T47D (cell line): ENCODE measurements at places on chromosomes 11 and 22.

DNA sequence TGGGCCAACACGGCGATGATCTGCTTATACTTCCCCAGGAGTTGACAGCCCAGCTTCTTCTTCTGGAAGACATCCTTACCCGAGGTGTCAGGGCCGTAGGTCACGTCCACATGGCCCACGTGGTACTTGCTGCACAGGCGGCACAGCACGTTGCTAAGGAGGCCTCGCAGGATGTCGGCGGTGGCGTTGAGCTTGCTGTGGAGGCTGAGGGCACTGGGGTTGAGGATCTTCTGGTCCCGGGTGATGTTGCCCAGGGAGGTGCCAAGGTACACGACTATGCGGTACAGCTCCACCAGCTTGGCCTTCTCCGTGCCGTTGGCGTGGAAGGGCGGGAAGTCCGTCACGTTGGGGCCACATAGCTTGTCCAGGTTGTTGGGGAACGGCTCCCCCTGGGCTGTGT, 2.9 kb downstream of the LIF start:
- DNase-seq = no peak

DNA sequence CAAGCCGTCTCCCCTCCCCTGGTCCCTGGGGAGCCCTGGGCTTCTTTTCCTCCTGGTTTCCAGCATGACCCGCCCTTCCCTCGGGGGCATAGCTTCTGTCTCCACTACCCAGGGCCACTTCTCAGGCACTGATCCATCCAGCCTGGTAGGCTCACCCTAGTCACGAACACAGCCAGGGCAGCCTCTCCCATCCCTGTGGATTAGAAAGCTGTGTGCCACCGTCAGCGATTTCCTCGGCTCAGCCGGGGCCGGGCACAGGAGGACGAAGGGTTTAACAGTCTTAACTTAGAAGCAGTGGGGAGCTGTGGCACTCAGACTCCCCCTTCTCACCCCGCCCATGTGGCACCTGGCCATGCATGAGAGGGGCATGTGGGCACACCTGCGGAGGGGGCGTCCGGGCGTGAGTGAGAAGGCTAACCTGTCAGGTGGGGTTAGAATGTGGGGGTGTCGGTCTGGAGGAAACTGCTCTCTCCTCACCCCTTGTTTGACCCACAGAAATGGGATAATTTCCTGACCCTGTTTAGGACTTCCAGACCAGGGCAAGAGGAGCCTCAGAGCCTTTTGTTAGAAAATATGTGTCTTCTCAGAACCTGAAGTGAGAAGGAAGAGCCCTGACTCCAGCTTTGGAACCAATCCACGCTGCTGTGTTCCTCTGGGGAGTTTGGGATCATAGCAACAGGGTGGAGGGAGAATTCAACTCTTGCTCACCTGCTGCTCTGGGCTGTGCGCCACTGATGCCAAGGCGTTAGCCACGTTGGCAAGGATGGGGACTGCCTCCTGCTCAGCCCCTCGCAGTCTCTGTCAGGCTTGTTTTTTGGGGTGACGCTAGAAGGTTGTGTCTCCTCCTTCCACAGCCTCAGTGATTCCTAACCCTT, 14.6 kb downstream of the GLB1L2 start:
- no peak for DNase-seq

- DNase-seq = no peak
Measured at GRCh38 chr11:13145461-13145860, 132.1 kb upstream of the BMAL1 start.

GRCh38 chr11:76159303-76159937, 46.9 kb downstream of the WNT11 start:
- DNase-seq = no peak

DNA sequence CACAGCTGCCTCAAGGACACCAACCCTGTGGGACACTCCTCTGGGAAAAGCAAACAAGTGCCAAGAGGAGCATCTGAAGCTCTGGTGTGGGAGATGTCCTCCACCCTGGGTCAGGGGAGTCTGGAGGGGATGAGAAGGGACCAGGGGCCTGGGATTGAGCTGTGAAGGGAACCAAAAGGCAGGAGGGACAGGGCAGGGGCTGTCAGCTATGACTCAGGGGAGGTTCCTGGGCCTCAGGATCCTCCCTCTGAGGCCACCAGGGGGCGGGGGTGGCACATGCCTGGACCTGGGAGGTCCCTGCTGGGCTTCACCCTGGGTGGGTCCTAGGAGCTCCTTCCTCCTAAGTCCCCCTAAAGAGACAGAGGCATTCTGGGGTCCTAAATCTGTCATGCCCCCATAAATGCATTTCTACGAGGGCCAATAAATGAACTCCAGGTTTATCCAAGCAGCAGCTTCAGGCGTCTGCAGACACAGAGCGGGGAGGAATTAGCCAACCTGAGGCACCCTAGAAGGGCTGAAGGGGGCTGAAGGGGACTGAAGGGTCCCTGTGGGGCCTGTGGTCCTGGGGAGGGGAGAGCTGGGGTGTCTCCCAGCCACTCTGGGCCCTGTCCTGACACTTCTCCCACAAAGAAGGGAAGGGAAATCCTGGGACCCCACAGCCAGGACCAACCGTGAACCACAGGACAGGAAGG, 31.9 kb upstream of the IGLL5 start:
- no peak for DNase-seq

- no peak for DNase-seq
Measured at GRCh38 chr11:32072872-32073643, 17.8 kb upstream of the RCN1 start.

DNA sequence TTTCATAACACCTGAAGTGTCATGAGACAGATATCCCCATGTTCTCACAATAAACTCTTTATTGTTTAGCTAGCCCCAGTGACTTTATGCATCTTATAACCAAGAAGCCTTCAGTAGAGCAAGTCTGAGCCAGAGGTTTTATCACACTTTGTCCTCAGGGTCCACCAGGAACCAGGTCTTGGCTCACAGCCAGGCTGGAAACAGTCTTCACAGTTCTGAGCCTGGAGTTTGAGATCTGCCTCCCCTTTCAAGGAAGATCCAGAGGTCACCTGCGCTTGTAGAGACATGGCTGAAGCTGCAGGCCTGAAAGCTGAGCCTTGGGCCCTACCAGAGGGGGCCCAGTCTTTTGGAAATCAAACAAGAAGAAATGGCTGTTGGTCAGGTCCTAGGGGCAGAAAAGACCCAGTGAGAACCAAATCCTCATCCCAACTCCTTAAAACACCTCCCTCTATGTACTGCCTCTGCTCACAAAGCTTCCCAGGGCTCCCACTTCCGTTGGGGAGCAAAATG, 3.5 kb downstream of the RRP8 start:
- no peak for DNase-seq
